ENCODE measurements at places on chromosomes 2 and 18. TPM values are rescaled to one million over a fixed set of nuclear protein-coding genes. Genes with fewer than 3 reads are reported as not detected.
A peak's percentile ranks its signal among the peaks of the same experiment; 100 is the strongest.

GRCh38 chr2:76517574-76517909 is 806.8 kb upstream of the GCFC2 start:
- no peak for DNase-seq
- H3K27ac ChIP-seq: no peak overlapping the region
- H3K4me1 ChIP-seq: no peaks in the 10 kb centered on the region
- no peaks in the 10 kb centered on the region for H3K27me3 ChIP-seq
- H3K36me3 ChIP-seq: no peaks in the 10 kb centered on the region

DNA sequence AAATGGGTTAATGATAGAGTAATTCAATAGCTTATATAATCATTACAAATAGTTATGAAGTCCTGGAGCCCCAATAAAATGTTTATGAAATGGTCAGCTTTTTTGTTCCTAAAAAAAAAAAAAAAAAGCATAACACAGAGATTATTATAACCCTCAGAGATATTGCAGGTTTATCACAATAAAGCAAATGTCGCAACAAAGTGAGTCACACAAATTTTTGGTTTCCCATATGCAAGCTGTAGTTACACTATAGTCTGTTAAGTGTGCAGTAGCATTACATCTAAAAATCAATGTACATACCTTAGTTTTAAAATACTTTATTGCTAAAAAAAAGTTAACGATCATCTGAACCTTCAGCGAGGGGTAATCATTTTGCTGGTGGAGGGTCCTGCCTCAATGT is 20.0 kb downstream of the WDFY1 start:
- DNase-seq: no peak
- H3K4me1 ChIP-seq: peaks cover 6% of the 10 kb centered on the region
- no peaks in the 10 kb centered on the region for H3K27me3 ChIP-seq
- H3K36me3 ChIP-seq: peaks cover 20% of the 10 kb centered on the region
- no peak overlapping the region for H3K27ac ChIP-seq

GRCh38 chr2:230343747-230344146 is 16.8 kb downstream of the SP140L start:
- H3K4me3 ChIP-seq: no peak overlapping the region
- no peaks in the 10 kb centered on the region for H3K27me3 ChIP-seq
- DNase-seq: no peak
- no peaks in the 10 kb centered on the region for H3K4me1 ChIP-seq

UGT1A8 gene
- total RNA-seq: not detected

FEV gene
- 51.1 TPM for total RNA-seq

DNA sequence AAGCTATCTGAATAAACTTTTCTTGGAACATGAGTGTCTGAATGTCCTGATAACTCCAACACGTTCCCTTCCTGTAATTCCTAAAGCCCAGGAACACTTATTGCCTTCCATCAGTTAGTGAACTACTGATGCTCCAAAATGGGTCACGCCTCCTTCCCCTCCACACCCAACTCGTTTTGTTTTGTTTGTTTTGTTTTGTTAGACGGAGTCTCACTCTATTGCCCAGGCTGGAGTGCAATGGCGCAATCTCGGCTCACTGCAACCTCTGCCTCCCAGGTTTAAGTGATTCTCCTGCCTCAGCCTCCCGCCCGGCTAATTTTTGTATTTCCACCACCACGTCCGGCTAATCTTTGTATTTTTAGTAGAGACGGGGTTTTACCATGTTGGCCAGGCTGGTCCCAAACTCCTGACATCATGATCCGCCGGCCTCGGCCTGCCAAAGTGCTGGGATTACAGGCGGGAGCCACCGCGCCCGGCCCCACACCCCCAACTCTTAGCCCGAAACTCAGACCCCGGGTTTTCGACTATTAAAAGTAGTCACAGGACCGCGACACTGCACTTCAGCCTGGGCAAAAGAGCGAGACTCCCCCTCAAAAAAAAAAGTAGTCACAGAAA is 774 bp downstream of the IER3IP1 start:
- H3K27me3 ChIP-seq: peaks cover 11% of the 10 kb centered on the region
- no peak for DNase-seq
- H3K27ac ChIP-seq: no peak overlapping the region
- no peak overlapping the region for H3K4me3 ChIP-seq

IL1F10 gene
- not detected for total RNA-seq

- DNase-seq: no peak
- no peak overlapping the region for H3K27ac ChIP-seq
- no peaks in the 10 kb centered on the region for H3K27me3 ChIP-seq
- no peaks in the 10 kb centered on the region for H3K36me3 ChIP-seq
These were observed 248.8 kb upstream of the CTAGE1 start for GRCh38 chr18:22666411-22666940.

DNA sequence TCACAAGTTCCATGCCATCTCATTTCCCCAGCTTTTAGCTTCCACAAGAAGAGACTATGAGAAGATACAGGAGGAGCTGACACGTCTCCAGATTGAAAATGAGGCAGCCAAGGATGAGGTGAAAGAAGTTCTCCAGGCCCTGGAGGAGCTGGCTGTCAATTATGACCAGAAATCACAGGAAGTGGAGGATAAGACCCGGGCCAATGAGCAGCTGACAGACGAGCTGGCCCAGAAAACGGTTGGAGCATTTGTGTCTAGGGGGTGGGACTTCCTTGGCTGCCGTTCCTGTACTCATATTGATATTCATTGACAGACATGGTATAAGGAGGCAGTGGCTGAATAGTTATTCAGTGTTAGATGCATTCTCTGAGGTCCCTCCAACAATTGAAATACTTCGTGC is 57.2 kb upstream of the LYPD6B start:
- H3K27me3 ChIP-seq: no peaks in the 10 kb centered on the region
- DNase-seq: no peak
- H3K27ac ChIP-seq: no peak overlapping the region
- H3K36me3 ChIP-seq: peaks cover 20% of the 10 kb centered on the region
- H3K4me3 ChIP-seq: no peak overlapping the region

GRCh38 chr2:218422403-218423086 is 3.6 kb downstream of the VIL1 start:
- no peak for DNase-seq
- H3K27me3 ChIP-seq: no peaks in the 10 kb centered on the region
- no peaks in the 10 kb centered on the region for H3K4me1 ChIP-seq
- H3K27ac ChIP-seq: peak overlapping the region; percentile 57

DNA sequence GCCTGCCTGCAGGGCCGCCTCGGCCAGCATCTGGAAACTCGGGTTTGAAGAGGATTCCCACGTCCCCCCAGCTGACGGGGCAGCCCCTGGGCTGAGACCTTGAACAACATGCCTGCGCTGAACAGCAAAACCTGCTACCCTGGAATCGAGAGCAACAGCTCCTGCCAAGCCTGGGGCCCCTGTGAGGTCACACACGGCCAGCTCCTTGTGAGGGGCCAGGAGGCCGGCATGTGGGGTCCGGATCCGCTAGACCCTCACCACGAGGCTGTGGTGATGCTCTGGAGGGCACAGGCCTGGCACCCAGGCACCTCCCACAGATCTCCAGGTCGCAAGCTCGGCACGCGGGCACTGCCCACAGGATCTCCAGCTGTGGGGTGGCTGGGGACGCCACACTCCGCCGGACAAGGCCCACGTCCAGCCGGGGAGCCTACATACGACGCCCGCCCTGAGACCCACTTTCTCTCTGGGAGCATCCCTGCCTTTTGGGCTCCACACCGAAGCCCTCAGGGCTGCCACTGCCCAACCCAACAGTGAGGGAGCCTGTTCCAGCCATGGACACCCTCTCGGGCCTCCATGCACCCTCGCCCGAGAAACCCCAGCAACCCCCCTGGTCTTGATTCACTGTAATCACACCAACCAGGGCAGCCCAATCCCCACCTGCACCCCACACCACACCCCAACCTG is 34.1 kb downstream of the SLC66A2 start:
- peak; percentile 62 for DNase-seq
- no peak overlapping the region for H3K27ac ChIP-seq
- no peaks in the 10 kb centered on the region for H3K4me1 ChIP-seq
- no peak overlapping the region for H3K4me3 ChIP-seq

GRCh38 chr2:38876407-38876806 is 631 bp downstream of the MORN2 start:
- no peaks in the 10 kb centered on the region for H3K27me3 ChIP-seq
- DNase-seq: no peak
- peaks cover 15% of the 10 kb centered on the region for H3K36me3 ChIP-seq
- peaks cover 18% of the 10 kb centered on the region for H3K4me1 ChIP-seq
- H3K27ac ChIP-seq: peak overlapping the region; percentile 87
- peak overlapping the region; percentile 94 for H3K4me3 ChIP-seq

OSBPL6 gene
- total RNA-seq: 6.9 TPM

SALL3 gene
- total RNA-seq: 0.21 TPM

GRCh38 chr2:123047186-123047585 is 977.9 kb upstream of the CNTNAP5 start:
- DNase-seq: no peak
- peaks cover 4% of the 10 kb centered on the region for H3K27me3 ChIP-seq
- no peak overlapping the region for H3K4me3 ChIP-seq
- H3K27ac ChIP-seq: no peak overlapping the region
- H3K36me3 ChIP-seq: no peaks in the 10 kb centered on the region
- H3K4me1 ChIP-seq: no peaks in the 10 kb centered on the region

DNA sequence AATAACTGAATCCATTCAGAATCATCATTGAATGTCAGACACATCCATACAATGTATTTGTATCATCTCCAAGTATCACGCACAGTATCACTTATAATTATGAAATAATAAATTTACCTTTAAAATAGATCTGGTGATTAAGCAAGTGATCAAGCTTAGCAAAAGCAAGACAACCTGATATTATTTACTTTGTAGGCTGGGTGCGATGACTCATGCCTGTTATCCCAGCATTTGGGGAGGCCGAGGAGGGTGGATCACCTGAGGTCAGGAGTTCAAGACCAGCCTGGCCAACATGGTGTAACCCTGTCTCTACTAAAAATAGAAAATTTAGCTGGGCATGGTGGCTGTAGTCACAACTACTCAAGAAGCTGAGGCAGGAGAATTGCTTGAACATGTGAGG is 421.0 kb upstream of the NETO1 start:
- no peaks in the 10 kb centered on the region for H3K4me1 ChIP-seq
- H3K4me3 ChIP-seq: no peak overlapping the region
- no peaks in the 10 kb centered on the region for H3K36me3 ChIP-seq
- no peak overlapping the region for H3K27ac ChIP-seq

DSC3 gene
- 306 TPM for total RNA-seq

ALK gene
- total RNA-seq: 7.7 TPM

DNA sequence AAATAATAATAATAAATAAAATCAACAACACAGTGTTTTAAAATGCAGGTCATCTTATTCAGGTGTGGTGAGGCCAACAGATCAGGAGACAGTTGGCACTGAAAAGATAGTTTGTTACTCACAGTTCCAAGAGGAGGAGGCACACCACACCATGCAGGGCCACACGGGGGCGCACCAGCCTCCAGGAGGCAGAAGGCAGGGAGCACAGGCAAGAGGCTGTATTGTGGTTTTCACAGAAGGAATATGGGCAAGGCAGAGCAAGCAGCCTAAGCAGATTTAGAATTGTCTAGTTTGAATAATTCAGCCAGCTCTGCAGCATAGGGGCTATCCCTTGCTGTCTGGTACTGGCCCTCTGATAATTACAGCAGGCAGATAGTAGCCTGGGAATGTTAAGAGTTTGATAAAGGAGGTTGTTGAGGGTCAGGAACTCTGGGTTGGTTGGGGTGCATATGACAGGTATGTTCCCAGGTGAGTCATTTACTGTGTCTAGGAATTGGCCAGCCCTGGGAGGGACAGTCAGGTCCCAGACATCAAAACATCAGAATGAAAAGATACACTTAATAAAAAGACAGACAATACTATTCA is 31.3 kb downstream of the KIAA2012 start:
- peaks cover 4% of the 10 kb centered on the region for H3K27me3 ChIP-seq
- H3K27ac ChIP-seq: no peak overlapping the region
- no peak for DNase-seq
- peaks cover 33% of the 10 kb centered on the region for H3K4me1 ChIP-seq
- H3K4me3 ChIP-seq: no peak overlapping the region

ABCG8 gene
- not detected for total RNA-seq

DNA sequence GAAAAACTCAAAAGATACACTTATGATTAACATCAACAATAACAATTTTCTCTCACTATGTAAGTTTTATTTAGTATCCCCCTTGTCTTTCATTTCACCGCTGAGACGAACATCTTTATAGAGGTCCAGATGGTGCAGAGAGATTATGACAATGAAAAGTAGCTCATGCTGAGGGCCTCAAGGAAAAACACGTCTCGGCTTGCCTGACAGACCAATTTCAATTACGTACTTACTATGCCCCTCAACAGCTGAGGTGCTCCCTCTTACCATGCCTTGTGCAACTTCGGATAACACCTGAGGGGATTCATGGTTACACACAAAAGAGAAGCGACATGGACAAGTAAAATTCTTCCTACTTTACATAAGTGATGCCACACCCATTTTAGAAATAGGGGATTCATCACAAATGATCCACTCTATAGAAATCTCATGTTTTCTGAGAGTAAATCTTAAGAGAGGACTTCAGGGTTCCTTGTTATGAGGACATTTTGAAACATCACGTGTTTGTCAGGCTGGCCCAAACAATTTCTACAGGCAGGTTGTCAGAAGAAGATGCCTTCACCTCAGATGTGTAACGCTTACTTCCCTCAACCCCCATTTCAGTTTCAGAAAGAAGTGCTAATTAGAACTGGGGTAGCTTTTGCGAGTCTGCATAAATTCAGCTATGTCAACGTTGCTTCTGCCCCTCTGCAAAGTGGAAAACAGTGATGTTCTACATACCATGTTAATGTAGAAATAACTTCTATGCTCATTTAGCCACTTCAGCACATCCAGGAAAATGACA is 191.4 kb downstream of the NRXN1 start:
- no peak overlapping the region for H3K4me3 ChIP-seq
- peaks cover 30% of the 10 kb centered on the region for H3K27me3 ChIP-seq
- no peaks in the 10 kb centered on the region for H3K4me1 ChIP-seq
- no peak overlapping the region for H3K27ac ChIP-seq
- no peak for DNase-seq
- no peaks in the 10 kb centered on the region for H3K36me3 ChIP-seq

DNA sequence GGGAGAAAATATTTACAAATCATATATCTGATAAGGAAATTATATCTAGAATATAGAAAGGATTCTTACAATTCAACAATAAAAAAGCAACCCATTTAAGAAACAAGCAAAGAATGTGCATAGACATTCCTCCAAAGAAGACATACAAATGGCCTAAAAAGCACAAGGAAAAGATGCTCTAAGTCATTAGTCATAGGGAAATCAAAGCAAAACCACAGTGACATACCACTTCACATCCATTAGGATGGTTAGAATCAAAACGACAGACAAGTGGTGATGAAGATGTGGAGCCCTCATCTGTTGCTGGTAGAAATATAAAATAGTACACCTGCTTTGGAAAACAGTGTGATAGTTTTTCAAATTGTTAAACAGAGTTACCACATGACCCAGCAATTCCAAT is 48.2 kb downstream of the MAPRE2 start:
- no peak overlapping the region for H3K27ac ChIP-seq
- peaks cover 4% of the 10 kb centered on the region for H3K36me3 ChIP-seq
- no peak for DNase-seq
- H3K4me3 ChIP-seq: no peak overlapping the region
- H3K4me1 ChIP-seq: peaks cover 4% of the 10 kb centered on the region
- H3K27me3 ChIP-seq: no peaks in the 10 kb centered on the region
